ENCODE measurements at places on chromosomes 13 and 19.

GRCh38 chr19:29840066-29840950 is 28.5 kb downstream of the CCNE1 start:
- no peak for DNase-seq

DNA sequence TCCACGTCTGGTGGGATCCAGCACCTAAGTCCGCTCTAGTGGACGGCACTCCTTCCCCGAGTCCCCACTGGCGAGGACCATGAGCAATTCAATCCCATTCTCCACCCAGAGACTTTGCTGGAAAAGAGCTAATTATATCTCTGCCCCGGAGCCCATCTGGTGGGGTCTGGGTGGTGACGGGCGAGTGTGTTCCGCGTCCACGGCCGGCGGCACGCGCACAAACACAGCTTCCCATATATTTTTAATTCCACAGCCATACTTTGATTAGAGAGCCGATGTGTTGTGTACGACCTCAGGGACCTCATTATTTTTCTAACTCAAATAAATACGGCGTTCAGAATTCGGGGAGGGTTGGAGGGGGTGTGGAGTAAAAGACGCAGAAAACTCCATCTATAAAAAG is 64.1 kb upstream of the ADGRE5 start:
- no peak for DNase-seq

DNA sequence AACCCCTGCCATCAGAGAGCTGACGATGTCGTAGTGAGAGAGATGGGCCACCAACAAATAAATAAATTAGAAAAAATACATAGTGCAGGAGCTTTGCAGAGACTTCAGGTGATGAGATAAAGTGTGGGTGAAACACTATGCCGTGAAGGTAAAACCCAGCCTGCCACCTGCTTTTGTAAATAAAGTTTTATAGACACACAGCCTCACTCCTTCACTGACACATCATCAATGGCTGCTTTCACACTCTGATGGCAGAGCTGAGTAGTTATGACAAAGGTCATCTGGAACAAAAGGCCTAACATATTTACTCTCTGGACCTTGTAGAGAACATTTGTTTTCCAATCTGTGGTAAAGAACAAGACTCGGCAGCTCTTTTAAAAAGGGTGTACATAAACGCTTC is 45.0 kb downstream of the MBD3L2B start:
- no peak for DNase-seq

DNA sequence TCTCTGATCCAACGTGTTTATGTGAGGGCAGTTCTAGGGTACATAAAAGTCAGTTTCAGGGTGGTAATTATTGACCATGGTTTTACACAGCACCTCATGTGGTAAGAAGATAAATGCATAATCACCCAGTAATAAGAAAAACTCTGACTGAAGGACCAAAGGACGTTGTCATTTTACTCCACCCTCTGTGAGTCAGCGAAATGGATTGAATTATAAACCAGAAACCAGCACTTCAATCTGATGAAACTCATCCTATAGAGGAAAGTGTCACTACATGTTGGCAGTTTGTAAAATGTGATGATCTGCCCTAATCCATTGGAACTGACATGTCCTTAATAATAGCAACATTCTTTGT is 406.8 kb downstream of the KLF5 start:
- no peak for DNase-seq

DNA sequence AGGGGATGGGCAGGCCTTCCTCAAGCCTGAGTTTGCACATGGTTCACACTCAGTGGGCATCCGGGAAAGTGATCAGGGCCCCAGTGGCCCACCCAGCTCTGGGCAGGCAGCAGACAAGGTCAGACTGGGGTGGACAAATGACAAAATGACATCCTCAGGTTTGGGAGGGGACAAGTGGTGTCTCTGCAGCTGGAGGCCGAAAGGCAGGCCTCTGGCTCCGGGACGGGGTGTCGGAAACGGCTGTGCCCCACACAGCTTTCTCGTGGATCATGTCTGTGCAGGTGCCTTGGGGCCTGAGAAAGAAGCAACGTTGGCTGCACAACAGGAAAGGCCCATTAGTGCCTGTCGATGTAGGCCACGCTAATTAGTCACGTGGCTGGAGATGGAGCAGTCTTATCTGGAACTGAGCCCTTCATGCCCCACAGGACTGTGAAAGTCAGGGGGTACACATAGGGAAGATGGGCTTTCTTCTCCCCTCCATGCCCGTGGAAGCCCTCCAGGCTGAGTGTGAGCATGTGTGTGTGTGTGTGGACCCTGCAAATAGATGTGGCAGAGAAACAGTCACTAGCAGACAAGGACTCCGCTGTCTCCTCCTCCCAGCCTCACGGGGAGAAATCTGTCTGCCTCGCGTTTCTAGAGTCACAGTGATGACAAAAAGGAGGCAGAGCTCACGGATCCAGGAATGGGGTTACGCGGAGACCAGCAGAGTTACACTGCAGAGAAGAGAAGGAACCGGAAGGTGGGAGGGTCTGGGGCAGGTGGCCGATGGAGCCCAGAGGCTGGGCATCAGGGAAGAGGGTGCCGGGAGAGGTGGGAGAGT is 44.2 kb downstream of the CHST8 start:
- DNase-seq = no peak

GRCh38 chr19:8610041-8610935 is at the start of gene ADAMTS10:
TSS of gene ADAMTS10 (minus strand) at chr19:8610715. CDS start at chr19:8605710, 5,005 bp downstream.
- DNase-seq = no peak

DNA sequence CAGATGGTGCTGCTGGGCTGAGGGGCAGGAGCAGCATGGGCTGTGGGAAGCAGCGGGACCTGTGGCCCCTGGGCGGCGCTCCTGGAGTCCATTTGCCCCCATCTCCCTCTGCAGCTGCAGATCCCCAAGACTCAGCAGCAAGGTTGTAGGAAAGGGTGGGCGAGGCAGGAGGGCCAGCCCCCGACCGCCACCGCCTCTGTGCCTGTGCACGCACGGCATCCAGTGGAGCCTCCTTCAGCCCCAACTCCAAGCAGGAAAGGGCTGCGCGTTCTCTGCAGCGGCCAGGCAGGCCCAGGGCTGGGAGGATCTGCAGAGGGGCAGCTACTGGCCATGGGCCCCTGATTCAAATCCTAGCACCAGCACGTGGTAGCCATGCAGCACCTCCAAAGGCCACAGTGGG is 20.8 kb downstream of the DPF1 start:
- DNase-seq = no peak

GRCh38 chr19:48030073-48030472 is 13.8 kb downstream of the CABP5 start:
- DNase-seq = no peak

GRCh38 chr13:52447815-52448552 is 2.5 kb downstream of the VPS36 start:
- no peak for DNase-seq

DNA sequence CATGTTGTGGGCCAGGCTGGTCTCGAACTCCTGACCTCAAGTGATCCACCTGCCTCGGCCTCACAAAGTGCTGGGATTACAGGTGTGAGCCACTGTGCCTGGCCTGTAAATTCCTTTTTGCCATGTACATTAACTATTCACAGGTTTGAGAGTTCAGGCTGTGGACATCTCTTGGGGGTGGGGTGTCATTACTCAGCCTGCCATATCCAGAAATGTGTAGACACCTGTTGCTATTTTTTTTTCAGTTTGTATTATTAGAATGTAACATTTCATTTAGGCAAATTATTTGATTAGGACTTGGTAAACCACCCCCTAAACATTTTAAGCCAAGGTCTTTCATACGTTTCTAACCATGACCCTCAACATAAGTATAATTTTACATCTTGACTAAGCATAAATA is 20.5 kb downstream of the ZNF227 start:
- DNase-seq = no peak

All from CD14-positive monocyte (primary cell).